HEK293T (cell line): ENCODE measurements at places on chromosomes 12 and 14.

- DNase-seq, result no peak
Measured at GRCh38 chr14:68790644-68791077, 2.2 kb downstream of the ZFP36L1 start.

DNA sequence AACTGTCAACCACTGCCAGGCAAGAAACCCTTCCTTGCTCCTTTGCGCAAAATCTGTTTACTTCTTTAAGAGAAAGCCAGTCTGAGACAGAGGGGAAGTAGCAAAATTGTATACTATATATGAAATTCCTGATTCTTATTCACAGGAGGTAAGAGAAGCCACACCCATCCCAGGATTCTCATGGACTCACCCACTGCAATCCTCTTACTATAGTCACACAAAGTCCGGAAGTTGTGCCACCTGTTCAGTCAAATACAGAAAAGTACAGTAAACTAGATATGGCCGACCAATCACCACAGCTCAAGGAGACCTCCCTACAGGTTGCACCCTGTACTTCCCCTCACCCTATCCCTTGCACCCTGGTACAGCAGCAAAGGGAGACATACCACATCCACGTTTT, 2.9 kb downstream of the PRMT5 start:
- no peak for DNase-seq

- DNase-seq, result no peak
Measured at GRCh38 chr14:61627612-61628011, 67.7 kb upstream of the HIF1A start.

DNA sequence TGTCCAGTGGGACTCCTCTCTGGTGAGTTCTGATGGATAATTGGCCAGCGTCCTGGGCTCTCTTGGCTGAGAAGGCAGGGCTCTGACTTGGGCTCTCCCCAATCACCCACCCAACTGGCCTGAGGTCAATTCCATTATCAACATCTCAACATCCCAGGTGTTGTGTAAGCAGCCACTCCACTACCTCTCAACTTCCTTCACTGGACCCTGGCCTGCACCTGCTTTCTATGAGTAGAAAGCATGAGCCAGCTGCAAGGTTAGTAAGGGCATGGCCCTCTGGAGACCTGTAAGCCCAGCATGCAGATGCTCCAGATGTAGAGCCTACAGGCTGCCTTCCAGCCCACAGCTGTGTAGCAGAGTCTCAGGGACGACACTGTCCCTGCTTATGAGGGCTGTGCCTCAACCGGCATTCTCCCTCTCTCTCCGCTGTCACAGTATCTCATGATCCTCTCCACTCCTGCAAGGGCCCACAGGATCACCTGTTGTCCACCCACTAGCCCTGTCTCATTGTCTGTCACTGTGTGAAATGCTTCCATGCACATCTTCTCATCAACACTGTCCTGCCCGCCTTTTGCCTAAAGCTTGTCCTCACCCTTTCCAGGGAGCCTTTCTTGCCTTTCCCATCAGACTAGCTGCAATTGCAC, 5.4 kb upstream of the KRT81 start:
- no peak for DNase-seq

DNA sequence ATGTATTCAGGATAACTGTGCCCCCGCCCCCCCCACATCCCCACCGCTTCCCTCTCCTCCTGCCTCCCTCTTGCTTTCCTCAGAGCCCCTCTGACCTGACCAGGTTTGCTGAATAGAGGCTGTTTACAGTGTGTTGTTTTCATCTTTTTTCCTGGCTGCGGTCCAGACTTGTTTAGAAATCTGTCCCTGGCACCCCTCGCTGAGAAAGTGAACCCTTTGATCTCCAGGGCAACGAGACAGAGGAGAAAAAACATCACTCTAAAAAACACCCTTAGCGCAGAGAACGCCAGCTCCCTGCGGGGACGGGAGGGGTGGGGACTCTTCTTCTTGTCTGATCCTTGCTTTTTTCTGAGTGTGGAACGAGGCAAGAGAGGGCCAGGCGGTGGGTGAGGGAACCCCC, 22.5 kb downstream of the SDS start:
- no peak for DNase-seq

- no peak for DNase-seq
Measured at GRCh38 chr12:10031771-10032175, 1.3 kb downstream of the CLEC9A start.

GRCh38 chr14:93731753-93732152, 56.5 kb downstream of the PRIMA1 start:
- no peak for DNase-seq

DNA sequence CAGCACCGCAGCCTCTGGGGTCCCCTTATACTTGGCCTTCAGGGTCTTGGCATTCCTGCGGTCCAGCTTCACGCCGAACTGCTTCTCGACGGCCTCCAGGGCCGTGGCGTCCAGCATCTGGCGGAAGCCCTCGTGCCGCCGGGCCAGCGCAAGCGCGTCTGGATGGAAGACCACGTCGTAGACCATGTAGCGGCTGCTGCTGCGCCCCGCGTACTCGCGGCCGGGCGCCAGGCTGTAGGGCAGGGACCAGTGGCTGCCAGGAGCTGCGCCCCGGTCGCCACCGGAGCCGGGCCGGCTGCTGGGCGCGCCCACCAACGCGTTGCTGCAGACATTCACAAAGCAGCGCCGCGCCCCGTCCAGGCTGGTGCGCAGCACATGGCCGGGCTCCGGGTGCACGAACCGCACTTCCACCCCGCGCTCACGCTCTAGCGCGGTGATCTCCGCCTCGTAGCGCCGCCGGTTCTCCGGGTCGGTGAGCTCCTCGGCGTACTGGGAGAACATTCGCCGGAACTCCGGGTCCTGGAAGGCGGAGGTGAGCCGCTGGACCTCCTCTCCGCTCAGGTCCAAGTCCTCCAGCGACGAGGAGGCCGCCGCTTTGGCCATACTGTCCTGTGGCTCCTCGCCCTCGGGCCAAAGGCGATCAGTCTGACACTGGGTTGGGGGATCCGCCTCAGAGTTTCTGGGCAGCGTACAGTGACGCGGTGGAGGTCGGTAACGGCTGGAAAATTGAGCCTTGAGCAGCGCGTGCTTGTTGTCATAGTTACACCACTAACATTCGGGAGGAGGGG, at the start of gene DNAAF2:
Gene DNAAF2 (minus strand): TSS at position 698 of the 788 bp plus-strand sequence. CDS start 95 bp downstream, at position 603.
- peak; percentile 53 for DNase-seq

DNA sequence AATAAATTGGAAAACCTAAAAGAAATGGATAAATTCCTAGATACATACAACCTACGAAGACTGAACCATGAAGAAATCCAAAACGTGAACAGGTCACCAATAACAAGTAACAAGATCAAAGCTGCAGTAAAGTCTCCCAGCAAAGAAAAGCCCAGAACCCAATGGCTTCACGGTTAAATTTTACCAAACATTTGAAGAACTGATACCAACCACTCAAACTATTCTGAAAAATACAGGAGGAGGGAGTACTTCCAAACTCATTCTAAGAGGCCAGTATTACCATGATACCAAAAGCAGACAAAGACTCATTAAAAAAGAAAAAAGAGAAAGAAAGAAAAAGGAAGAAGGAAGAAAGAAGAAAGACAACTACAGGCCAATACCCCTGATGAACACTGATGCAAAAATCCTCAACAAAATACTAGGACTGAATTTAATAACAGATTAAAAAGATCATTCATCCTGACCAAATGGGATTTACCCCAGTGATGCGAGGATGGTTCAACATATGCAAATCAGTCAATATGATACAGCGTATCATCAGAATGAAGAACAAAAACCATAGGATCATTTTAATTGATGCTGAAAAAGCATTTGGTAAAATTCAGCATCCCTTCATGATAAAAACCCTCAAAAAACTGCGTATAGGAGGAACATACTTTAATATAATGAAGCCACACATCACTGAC, 26.9 kb upstream of the CCDC88C start:
- DNase-seq, result no peak

DNA sequence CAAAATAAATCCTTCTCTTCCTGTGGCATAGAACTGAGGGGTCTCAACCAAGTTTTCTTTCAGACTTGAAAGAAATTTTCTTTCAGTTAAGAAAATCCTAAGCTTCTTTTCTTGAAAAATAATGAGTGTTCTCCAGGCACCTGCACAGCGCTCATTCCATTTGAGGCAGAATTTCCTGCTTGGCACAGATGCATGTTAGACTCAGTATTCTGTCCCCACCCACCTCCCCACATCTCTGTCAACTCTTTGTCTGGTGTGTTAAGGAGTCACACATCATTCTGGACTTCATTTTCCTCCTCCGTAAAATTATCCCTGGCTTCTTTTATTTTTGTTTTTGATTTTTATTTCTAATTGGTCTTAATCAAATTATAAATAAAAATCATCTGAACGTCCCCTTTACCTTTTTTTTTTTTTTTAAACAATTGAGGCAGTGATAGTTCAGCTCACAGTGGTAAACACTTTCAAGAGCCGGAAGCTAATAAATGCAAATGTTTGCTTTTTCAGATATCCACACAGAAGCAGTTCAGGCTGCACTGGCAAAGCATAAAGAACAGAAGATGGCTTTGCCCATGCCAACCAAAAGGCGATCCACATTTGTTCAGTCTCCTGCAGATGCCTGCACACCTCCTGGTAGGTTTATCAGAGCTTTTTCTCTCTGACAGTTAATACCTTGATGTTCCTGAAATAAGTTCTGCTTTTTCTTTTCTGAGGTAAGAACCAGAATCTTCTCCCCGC, 104.0 kb upstream of the ATF1 start:
- no peak for DNase-seq

DNA sequence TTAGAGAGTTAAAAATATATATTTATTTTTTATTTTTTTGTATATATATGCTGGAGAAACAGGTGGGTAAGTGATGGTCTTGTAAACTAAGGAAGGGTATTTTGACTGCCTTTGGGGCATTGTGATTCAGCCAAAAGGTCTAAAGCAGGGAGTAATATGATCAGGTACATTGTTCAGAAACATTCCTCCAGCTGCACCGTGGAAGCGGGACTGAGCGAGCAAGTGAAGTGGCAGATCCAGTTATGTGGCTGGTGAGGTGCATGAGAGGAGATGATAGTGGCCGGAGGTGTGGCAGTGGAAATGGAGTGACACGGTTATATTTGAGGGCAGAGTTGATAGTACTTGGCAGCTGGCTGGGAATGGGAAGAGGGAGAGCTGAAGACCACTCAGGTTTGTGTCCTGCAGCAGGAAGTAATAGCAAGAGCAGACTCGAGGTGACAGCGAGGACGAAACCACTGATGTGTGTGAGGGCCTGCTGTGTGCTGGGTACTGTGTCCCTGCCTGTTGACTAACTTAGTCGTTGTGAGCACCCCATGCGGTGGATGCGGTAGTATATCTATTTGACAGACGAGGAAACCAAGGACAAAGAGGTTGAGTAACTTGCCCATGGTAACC, 39.2 kb downstream of the EID3 start:
- no peak for DNase-seq

GRCh38 chr14:51304941-51305340, 64.9 kb downstream of the TMX1 start:
- DNase-seq, result no peak
